ENCODE measurements at places on chromosomes 6 and 20.
A peak's percentile ranks its signal among the peaks of the same experiment; 100 is the strongest.

GRCh38 chr20:42603655-42604054 is 586.1 kb downstream of the PTPRT start:
- DNase-seq = no peak

DNA sequence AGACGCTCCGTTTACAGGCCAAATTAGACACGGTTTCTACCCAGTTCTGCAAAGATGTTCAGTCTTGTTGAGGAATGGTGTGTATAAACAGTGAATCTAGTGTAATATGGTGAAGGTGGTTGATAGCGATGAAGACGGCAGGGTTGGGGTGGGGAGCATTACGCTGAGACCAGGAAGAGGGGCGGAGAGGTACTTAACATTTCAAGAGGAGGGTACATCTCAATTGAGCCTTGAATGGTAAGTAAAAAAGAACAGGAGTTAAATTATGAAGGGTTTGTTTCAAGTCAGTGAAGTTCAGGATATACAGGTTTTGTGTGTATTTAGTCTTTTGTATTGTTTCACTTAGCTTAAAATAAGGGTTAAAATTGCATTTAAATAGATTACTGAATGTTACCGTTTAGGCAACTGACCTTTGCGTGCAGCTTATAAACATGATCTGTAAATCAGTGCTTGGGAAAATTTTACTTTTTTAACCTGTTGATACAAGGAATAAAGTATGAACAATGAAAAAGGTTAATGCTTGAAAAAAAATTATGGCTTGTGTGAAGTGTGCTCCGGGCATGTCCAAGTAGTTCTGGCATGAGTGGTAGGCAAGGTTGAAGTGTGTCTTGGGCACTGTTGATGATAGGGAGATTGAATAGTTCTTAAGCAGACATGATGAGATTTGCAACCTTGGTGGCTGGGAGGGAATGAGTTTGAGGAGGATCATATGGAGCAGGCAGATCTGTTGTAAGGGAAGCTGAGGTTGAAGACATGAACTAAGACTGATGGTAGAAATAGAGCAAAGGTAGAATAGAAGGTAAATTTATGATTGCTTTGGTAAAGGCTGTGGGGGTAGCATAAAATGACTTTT is 842 bp downstream of the POLR1C start:
- peak; percentile 16 for DNase-seq

DNA sequence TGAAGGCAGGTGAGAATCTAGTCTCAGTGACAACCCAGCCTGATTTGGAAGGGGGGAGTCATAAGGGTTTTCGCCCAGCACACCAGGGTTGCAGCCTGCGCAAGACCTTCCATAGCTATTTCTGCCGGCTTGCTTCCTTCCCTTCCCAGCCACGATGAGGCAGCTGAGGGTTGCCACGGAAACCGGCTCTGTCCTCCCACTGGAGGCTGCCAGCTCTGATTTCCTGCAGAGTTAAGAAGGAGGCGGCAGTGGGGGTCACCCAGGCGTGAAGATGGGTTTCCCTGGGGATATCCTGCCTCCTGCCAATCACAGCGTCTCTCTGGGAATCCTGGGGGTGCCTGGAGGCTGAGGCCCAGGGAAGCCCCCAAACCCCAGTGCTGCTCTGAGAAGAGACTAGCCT is 23.1 kb upstream of the KCNB1 start:
- DNase-seq = peak; percentile 50

DNA sequence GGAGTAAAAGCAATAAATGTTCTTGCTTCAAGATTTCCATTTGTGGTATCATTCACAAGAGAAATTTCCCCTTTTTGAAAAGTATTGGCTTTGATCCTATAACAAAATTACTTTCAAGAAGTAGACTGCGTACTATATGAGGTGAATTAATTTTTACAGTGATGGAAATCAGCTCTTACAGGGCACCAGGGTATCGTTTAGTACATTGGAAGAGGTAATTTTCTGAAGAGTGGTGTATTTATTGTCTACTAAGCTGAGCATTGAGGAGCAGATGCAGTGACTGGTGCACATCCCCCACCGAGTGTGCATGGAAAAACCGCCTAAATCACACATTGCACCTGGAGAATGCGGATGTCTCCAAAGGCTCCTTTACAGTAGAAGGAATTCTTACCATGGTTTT is 209.5 kb downstream of the SAMD5 start:
- no peak for DNase-seq

GRCh38 chr6:8084586-8084985 is 17.8 kb downstream of the EEF1E1 start:
- DNase-seq = no peak

DNA sequence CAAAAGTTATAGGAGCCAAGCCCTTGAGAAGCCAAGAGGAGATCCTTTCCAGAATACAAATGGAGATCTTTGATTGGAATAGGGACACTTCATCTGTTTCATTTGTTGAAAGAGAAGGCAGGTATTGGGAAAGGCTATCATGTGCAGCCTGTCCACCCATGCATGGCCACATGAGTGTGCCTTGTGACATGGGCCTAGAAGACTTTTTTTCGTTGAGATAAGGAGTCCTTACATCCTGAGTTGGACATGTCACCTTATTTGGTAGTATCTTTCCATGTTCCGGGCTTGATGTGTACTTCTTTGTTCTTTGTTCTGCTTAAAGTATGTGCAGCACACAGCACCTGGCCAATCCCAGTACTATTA is 42.1 kb upstream of the SYNCRIP start:
- no peak for DNase-seq

DNA sequence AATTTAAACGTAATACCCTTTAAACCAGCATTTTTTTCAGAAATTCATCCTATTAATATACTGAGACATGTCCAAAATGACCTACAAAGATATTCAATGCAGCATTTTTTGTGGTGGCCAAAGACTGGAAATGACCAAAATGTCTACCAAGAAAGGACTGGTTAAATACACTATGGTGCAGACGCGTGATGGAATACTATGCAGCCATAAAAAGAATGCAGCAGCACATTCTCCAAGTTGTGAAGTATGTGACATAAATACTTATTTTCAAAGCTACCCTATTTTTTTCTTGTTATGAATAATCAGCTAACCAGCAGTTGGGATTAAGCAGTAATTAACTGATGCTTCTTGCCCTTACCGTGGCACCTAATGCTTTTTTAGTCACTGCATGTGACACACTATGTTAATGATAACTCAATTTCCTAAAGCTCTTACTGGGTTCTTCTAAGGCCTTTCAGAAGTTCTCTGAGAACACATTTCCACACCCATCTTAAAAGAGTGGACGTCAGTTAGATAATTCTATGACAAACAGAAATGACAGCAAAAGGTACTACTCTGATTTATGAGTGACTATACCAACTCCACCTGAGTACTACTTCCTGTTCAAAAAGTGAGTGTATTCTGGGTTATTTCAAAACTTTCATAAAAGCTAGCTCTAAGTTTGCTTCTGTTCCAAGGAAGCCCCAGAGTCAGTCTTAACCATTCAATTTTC is 24.9 kb downstream of the TTI1 start:
- DNase-seq = no peak

GRCh38 chr20:2778602-2779321 is 21.7 kb downstream of the CPXM1 start:
- DNase-seq = no peak

DNA sequence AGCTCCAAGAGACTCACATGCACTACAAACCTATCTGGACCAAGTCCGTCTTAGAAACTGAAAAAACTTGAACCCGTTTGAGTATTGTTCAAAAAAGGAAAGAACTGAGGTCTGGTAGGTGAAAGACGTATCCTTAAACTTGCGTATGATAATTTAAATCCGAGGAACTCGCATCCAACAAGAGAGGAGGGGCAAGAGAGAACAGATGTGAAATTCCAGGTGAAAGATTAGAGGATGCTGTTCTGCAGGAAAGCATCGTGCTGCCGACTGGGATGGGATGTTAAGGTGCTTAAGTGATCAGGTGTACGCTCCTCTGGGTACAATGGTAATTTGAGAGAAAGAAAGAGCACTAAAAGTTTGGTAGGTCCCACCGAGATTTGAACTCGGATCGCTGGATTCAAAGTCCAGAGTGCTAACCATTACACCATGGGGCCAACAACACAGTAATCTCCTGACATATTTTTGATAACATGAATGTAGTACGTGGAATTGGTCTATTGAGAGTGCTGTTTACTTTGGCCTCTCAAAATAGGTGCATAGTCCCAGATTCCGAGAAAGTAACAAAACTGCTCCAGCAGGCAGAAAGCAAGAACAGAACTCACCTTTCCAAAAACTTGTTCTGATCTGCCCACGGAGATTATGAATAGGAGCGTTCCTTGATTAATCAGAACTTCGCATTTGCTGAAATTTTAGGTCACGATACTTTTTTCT is 53.5 kb upstream of the BTN3A2 start:
- peak; percentile 73 for DNase-seq

DNA sequence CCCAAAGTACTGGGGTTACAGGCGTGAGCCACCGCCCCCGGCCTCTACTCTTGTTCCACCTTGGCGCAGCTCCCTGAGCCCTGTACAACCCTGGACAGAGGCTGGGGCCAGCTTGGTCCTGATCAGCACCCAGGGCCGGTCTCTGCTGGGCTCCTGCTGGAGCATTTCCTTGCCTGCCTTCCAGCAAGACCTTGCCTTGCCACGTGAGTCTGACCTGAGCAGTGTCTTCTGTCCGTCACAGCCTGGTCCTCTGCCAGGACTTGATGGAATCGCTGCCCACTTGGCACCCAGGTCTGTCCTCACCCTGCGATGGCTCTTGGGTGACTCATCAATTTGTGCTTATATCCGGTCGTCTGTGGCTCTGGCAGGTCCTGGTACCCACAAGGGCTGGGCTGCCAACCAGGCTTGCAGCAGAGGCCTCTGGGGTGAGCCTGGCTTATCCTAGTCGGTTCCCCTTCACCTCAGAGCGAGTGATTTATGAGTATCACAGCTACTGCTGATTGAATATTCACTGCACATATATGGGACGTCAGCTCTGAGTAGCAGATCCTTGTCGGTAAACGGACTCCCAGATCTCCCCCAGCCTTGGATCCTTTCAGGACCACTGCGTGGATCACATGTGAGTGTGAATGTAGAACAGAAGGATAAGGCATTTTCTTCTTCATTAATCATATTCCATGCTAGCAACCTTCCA is 10.1 kb upstream of the SULF2 start:
- DNase-seq = no peak

DNA sequence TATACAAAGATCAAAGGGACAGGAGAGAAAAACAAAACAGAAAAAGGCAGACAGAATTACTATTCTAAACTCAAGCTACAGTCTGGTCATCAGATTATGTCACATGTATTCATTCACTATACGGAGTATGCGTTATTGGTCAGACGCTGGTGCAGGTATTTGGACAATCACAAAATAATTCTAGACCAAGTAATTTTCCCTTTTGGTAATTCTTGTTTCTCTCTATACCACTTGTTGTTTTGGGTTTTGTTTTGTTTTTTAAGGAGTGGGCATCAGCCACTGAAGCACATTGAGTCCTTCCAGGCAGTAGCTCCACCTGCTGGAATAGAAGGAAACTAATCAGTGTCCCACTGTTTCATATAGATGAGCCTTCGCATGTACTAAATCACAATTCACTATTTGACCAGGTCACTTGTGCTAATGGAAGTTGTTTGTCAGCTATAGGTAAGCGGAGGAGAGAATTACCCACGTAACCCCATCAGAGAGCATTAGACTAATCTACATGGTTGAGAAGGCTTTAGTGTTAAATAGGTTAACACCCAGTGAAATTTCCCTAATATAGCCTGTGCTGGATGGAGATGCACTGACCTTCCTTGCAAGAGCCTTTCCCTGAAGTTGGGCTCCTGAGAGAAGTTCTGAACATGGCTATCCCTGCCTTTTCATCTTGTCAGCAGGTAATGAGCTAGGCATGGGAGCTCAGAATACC is 77.9 kb downstream of the TNFAIP3 start:
- peak; percentile 52 for DNase-seq

DNA sequence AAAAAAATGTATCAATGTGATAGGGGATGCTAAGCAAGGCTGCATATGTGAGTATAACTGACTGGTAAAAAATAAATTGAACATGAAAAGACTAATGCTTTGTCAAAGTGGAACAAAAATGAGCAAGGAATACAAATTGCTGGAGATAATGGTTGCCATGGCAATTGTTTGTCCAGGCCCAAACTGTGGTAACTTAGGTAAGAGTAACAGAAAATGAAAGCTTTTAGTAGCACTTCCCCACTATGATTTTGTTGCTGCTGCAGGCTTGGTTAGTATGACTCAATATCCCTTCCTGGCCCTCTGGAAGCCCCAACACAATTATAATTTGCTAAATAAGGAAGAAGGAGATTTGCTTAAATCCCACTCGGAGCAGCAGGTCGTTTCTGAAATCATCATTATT is 577.1 kb downstream of the DOK5 start:
- DNase-seq = no peak

DNA sequence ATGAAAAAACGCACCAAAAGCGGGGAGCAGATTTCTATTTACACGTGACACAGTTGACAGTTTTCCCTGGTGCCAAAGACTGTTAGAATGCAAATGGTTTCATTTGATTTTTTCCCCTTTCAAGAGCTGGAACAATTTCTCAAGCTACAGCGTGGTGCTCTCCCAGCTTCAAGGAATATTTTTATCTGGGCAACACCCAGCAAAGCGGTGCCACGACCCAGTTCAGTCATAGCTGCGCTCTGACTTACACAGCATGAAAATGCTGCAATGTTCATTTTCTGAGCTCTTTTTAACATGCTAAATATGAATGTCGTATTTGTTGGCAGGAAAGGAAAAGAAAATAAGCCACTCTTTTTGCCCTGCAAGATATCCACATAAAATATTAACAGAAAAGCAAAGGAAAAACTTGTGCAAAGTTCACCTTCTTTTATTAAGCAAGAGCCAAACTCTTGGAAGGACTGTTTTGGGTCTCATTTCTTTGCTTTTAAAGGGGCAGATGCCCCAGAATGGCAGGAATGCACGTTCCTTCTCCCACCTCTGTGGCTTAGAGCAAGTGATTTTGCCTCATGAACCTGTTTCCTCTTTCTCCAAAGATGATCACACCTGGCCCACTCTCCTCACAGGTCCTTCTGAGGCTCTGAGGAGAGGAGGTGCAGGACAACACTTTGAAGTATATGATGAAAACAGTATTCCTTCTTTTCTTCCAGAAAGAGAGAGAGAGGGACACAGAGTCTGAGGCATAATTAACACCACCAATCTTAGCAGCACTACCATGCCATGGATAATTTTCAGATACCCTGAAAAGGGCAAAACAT is 47.0 kb downstream of the TTI1 start:
- DNase-seq = no peak
